ENCODE measurements at places on chromosomes 2 and 18. TPM values are rescaled to one million over a fixed set of nuclear protein-coding genes. Genes with fewer than 3 reads are reported as not detected.

MYOM1 gene
- total RNA-seq, result not detected

LANCL1 gene
- total RNA-seq, result 21.9 TPM

TMEM178A gene
- 1.3 TPM for total RNA-seq

SLC9A4 gene
- total RNA-seq, result not detected

NDC80 gene
- 56.7 TPM for total RNA-seq

C2orf66 gene
- total RNA-seq, result not detected

NPPC gene
- total RNA-seq, result not detected

EDAR gene
- not detected for total RNA-seq

VRK2 gene
- total RNA-seq, result 24.1 TPM

FBLN7 gene
- 0.68 TPM for total RNA-seq

AKAIN1 gene
- not detected for total RNA-seq
